PC-3 (cell line): ENCODE measurements at places on chromosomes 4 and X. TPM values are rescaled to one million over a fixed set of nuclear protein-coding genes. Genes with fewer than 3 reads are reported as not detected.

NPY2R gene
- total RNA-seq, result 0.07 and 0.29 TPM in 2 replicates

GAGE12E gene
- not detected in 2 replicates for total RNA-seq

MTTP gene
- 0.33 TPM in 1 of 2 replicates, not detected in the other for total RNA-seq

CENPI gene
- 28.9 and 34.7 TPM in 2 replicates for total RNA-seq

F11 gene
- not detected in 2 replicates for total RNA-seq

CFAP99 gene
- 1.3 TPM in 1 of 2 replicates, not detected in the other for total RNA-seq

DRP2 gene
- 0.15 and 0.58 TPM in 2 replicates for total RNA-seq

GAR1 gene
- 15.9 and 26.0 TPM in 2 replicates for total RNA-seq

RPL9 gene
- total RNA-seq, result 1,291 and 1,298 TPM in 2 replicates

UGT2B17 gene
- not detected in 2 replicates for total RNA-seq

CYTL1 gene
- total RNA-seq, result not detected in 2 replicates

F8A2 gene
- total RNA-seq, result not detected in 2 replicates

SLC2A9 gene
- total RNA-seq, result 0.11 TPM in 1 of 2 replicates, not detected in the other

EXOC1L gene
- total RNA-seq, result not detected in 2 replicates

TLR7 gene
- total RNA-seq, result not detected in 2 replicates

FAM133A gene
- total RNA-seq, result 0.06 and 0.07 TPM in 2 replicates

NPY1R gene
- 1.3 and 1.7 TPM in 2 replicates for total RNA-seq

RAB33A gene
- not detected in 2 replicates for total RNA-seq

GRCh38 chr4:158912390-158912789, 143.6 kb downstream of the FNIP2 start:
- DNase-seq, result no peak

DNA sequence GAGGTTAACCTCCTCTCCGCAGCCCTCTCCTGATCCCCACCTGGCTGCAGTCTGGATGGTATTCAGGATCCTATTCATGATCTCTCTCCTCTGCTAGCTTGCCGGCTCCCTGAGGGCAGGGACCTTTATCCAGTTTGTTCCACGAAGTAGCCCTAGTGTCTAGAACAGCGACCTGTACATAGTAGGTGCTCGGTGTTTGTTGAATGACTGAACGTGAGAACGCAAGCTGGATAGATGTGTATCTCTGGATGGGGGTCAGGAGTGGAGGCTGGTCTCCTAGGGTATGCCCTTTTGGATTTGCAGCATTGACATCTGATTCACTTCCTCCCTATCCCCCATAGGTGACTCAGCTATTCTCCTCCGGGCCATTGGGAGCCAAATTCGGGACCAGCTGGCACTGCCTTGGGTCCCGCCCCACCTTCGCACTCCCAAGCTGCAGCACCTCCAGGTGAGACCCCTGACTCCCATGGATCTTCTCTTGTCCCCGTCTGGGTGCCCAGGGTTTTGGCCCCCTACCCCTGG, 7.3 kb downstream of the CCDC22 start:
- DNase-seq, result peak; percentile 45

DNA sequence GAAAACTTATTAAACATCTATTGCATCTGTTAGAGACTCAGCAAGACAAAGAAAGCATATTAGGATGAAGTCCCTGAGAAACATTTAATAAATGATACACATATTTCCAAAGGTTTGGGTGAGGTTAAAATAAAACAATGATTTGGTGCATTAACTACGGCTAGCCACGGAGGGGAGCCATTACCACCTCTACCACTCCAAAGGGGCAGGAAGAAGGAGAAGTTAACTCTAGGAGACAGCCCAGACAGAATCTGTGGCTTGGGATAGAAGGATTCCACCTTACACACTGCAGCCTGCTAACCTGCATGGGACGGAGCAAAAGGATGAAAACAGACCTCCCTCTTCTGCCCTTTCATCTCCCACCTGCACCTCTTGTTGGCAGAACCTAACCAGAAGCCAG, 189.1 kb upstream of the C1QTNF7 start:
- peak; percentile 56 for DNase-seq

DNA sequence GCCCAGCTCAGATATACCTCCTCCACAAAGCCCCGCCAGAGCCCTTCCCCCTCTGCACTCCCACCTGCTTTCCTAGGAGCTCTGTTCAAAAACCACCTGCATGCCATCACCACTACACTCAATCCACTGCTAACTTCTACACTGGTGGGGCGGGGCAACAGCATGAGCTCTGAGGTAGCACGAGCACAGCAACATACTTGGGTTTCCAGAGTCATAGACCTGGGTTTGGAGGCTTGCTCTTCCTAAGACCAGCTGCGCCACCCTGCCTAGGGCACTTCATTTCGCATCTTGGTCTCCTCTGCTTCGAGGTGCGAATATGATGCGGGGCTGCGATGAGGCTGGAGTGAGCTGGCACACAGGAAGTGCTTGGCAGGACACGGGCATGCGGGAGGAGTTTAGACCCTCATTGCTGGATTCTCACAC, 3.6 kb downstream of the SASH3 start:
- DNase-seq, result no peak

GRCh38 chr4:78480286-78480685, 71.3 kb upstream of the ANXA3 start:
- DNase-seq, result no peak

DNA sequence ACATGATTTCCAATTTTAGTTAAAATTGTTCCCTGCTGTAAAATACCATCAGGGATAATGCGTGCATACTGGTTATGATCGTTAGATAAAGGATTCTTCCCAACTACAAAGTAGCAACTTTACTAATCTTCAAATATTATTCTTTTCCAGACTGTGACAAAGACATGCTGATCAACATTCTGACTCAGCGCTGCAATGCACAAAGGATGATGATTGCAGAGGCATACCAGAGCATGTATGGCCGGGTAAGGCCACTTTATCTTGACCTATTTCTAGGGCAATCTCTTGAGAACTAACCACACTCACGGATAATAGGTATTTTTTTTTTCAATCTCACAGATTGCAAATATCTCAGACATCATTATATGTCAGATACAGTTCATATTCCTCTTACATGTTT, 47.0 kb downstream of the ANXA10 start:
- DNase-seq, result peak; percentile 55

GRCh38 chr4:157196046-157196445, 24.5 kb upstream of the GRIA2 start:
- DNase-seq, result no peak

GRCh38 chr4:71677568-71677967, 106.3 kb downstream of the GC start:
- no peak for DNase-seq

DNA sequence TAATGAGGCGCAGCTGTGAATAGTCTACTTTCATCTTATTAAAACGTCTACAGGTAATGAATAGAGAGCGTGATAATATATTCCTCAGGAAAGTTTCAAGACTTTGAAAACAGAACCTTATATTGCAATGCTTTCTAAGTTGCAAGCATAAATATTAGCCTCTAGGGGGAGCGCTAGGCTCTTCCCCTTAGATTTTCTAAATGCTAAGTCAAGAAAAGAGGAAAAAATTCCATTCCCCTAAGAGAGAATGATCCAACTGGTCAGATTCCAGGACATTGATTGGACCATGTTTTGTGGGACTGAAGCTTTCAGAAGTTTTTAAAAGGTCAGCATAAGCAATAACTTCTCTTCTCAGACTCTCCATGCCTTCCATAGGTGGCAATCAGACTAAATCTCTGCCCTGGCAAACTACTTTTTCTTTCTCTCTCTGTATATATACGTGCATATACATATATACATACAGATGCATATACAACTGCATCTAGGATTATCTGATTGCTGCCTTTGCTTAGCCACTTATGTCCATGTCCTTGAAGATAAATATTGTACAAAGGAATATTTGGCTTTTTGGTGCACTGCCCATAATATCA, 492.9 kb downstream of the INPP4B start:
- DNase-seq, result peak; percentile 88

- DNase-seq, result no peak
These were observed 27.1 kb upstream of the STBD1 start for GRCh38 chr4:76279462-76279861.

- peak; percentile 64 for DNase-seq
These were observed 1.5 kb downstream of the COX18 start for GRCh38 chr4:73067971-73068394.

DNA sequence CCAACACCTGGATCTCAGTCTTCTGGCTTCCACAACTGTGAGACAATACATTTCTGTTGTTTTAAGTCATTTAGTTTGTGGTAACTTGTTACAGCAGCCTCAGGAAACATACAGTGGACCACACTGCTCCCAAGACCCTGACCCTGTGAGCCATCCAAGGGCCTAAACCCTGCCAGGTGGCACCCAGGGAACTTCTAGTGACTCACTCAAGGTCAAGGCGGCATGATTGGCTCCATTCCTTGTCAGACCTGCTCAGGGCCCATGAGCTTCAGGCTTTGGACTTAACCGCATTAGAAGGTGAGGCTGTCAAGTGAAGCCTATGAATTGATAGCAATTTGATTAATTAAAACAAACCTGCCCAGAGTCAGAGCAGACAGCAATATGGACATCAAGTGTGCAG, 165.7 kb upstream of the MAMLD1 start:
- DNase-seq, result no peak

GRCh38 chr4:155974476-155974749, 20.7 kb upstream of the CTSO start:
- DNase-seq, result no peak

GRCh38 chr4:8400632-8401325, 39.7 kb downstream of the ACOX3 start:
- no peak for DNase-seq

DNA sequence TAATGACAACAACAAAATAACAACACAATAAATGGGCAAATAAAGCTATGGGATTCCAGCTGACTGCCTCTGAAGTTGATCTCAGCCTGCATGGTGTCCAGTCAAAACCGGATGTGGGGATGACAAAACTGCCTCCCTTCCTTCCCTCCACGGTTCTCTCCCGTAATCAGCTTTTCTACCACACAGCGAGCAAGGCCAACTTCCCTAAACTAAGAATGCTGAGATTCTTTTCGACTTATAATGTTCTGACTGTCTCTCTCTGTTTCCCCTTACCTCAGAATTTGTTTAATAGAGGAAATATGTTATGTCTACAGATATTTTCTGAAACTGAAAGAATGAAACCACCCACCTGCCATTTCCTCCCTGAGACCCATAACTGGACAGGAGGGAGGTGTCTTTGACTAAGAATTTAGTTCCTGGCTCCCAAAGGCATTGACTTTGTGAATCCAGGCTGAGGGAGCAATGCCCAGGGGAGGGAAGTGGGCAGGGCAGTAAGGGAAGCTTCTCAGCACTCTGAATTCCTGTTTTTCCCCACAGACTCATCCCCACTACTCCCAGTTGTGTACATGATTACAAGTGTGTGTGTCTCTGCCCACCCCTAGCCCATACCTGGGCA, 1.0 kb upstream of the TLR1 start:
- DNase-seq, result no peak

DNA sequence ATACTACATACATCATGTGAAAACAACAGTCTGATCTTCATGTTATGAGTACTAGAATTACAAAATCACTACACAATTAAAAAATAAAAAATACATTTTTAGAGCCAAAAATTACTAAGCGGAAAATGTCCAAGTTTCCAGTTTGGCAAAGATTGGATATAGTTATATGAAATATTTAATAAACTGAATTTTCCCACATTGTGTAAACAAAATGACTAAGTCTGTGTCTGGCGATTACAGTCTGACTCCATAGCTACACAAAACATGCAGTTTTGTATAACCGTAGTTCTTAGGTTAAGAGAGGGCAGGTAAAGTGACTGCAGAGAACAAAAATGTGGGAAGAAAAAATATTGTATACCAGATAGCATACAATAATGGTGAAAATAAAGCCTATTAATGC, 59.2 kb upstream of the TMEM47 start:
- peak; percentile 35 for DNase-seq

- DNase-seq, result no peak
These were observed 331.8 kb downstream of the DKK2 start for GRCh38 chr4:106704253-106704870.

DNA sequence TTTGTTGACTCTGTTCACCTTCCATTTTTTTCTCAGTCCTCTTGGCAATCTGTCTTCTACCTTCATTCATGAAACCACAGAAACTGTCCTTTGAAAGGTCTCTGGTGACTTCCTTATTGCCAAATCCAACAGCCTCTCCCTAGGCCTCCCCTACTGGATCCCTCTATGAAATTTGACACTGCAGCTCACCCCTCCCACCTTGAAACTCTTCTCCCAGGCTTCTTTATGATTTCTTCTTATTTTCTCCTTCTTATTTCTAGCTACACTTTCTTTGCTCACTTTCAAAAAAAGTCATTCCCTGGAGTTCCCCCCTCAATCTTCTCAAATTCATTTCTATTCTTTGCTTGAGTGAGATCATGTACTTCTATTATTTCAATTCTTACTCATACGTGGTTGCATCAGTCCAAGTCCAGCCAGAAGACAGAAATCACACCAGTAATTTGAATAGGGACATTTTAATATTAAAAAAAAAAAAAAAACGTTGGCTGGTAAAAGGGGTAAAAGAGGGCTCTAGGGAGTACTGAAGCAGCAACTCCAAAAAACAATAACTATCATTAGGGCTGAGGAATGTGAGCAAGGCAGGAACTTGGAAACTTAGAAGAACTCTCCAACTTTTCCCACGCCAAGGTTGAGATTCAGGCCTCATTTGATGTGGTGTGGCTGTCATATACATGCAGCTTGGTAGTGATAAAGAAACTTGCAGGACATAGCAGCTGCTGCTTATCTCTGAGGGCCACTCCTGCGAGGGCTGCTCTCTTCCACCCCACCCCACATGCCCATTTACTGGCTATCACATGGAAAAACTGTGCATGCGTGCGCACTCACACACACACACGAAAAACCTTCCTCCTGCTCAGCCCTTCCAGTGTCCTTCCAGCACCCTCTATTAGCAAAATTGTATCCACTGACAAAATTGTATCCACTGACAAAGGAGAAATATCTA, 169.8 kb upstream of the GALNT7 start:
- peak; percentile 51 for DNase-seq

DNA sequence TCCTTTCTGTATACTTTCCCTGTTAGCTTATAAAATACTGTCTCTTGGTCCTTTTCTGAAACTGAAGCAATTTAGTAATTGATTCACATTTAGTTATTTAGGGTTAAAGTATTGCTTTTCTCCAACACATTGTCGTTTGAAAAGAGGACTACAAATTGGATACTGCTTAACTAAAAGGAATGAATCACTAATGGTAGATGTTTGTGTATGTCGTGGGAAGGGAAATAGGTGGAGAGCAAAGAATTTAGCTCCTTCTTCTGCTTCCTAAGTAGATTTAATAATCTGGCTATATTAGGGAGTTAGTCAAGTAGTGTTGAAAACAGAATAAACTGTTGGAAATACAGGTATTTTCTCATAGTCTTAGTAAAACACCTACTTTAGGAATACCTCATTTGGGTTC, 27.9 kb downstream of the SLAIN2 start:
- no peak for DNase-seq

DNA sequence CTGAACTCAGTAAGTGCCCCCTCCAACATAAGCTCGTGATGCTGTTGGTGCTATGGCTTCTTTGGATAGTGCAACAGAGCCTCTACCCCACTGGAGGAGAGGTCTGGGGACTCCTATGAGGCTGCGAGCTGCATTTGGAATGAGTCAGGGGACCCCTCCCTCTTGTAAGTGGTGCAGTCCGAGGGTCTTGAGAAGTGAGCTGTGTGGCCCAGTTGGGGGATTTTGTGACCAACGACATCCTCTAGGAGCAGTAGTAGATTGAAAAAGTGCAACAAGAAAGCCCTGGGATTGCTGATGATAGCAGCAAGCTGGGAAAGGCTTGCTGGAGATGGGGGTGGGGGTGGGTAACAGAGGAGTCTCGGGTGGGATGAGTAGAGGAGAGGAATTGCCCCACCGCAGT, 3.1 kb downstream of the FRMPD3 start:
- no peak for DNase-seq
